Stimulated activated CD8-positive, alpha-beta memory T cell treated with anti-CD3 and anti-CD28 coated beads, Interleukin-15, amount 100 ng/mL, for 24 hours (primary cell): ENCODE measurements at places on chromosomes 7 and 10.

GRCh38 chr10:95354110-95354509 is 63.3 kb upstream of the PDLIM1 start:
- no peak for DNase-seq

DNA sequence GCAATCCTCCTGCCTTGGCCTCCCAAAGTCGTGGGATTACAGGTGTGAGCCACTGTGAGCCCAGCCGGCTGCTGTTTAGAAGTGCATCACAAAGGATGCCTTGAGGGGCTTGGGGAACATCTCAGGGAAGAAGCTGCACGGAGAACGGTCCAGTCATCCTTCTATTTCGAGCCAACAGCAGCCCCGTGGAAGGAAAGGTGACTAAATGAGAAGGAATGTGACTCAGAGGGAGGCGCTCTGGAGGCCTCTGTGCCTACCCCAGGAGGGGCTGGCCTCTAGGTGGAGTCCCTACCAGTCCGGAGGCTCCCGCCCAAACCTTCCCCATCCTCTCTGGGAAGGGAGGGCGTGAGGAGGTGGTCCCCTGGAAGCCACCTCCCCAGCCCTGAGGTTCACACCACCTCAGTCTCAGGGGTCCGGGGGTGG is 76.2 kb downstream of the CTBP2 start:
- DNase-seq = no peak

DNA sequence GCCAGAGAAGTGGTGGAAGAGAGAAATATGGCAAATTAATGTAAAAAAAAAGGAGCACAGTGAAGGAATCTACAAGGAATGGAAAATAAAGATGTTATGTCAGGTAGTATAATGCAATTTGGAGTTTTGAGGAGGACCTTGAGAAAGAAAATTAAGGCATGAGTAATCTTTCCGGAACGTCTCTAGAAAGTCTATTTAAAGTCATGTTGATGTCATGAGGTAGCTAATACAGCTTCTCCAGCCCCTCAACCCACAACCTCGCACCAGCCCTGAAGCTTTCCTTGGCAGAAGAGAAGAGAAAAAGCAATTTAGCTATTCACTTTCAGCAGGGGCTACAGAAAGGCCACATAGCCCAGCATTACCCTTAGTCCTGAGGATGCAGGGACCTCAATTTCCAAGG is 22.5 kb downstream of the TRDMT1 start:
- DNase-seq = no peak

GRCh38 chr10:123911866-123912265 is 20.3 kb upstream of the CPXM2 start:
- no peak for DNase-seq

DNA sequence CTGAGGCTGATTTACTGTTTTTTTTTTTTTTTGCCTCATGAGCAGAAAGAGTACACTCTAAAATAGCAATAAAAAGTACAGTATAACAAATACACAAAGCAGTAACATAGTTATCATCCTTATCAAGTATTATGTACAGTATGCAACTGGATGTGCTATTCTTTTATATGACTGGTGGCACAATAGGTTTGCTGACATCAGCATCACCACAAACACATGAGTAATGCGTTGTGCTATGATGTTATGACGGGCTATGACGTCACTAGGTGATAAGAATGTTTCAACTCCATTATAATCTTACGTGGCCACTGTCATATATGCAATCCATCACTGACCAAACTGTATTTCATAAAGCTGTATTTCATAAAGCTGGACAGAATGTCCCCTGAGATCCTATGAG is 189.2 kb upstream of the GLI3 start:
- DNase-seq = no peak

- no peak for DNase-seq
Observed at GRCh38 chr10:105146436-105146835, 505.3 kb downstream of the SORCS3 start.

GRCh38 chr10:10911035-10911434 is 106.6 kb upstream of the CELF2 start:
- no peak for DNase-seq

GRCh38 chr10:58932577-58933314 is 243.7 kb upstream of the PHYHIPL start:
- DNase-seq = no peak

DNA sequence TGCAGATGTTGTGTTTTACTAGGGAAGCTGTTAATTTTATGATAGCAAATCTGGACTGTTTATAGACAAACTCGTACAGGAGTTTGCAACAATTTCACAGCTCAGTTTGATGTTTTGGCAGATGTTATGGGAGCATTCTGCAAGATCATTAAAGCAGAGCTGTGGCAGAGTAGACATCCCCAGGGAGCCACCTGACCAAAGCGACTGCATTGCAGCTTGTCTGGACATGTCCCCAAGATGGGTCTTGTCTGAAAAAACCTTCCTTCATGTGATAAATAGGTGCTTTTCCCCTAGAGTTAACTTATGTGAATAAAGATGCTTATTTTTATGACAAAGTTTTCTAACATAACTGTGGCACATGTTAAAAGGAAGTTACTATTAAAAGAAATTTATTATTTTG is 91.2 kb upstream of the GPR141 start:
- DNase-seq = no peak

DNA sequence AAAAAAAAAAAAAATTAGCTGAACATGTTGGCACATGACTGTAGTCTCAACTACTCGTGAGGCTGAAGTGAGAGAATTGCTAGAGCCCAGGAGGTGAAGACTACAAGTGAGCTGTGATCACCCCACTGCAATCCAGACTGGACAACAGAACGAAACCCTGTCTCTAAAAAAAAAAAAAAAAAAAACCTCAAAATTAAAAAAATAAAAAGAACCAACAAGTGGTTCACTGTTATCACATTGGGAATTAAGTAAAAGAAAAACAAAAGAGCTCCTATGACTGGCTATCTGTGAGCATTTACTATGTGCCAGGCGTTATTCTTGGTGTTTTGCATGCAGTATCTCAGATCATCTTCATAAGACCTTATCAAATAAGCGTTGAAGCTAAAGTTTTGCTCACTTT is 66.0 kb downstream of the ANLN start:
- no peak for DNase-seq

- DNase-seq = no peak
Observed at GRCh38 chr10:113893570-113893969, 39.1 kb downstream of the NHLRC2 start.

- no peak for DNase-seq
Observed at GRCh38 chr10:34045571-34046190, 711.2 kb upstream of the NRP1 start.

DNA sequence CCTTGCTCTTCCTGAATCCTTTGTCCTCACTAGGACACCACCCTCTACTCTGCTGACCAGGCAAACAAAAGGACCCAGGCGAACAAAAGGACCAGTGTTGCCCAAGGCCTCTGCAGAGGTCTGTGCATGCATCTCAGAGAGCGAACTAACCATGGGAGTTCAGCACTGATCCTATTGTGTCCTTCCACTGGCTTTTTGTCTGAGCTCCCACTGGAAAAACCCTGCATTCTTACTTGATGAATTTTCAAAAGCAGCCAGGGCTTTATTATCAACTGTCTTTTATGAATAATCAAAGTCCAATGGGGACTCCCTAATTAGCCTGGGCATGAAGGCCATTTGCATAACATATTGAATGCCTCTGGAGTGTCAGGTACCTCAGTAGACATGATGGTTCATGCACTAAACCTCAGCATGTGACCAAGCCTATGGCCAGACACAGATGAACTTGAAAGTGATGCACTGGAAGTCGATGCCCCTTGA is 140.6 kb downstream of the KCNMA1 start:
- DNase-seq = no peak

DNA sequence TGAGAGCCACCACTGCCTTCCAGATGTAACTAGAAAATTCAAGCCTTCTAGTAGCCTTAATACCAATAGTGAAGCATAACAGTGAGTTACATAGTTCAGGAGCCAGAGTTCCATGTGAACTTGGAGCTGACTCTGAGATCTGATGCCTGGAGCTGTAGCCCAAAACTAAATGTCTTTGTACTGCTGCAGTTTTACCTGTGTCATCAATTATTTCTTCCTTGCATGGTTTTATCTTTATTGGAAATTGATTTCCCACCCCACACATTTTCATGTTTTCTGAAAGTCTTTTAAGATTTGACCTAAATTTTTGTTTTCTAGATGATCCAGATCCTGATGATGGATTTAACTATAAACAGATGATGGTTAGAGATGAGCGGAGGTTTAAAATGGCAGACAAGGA is 17.0 kb downstream of the OPN1SW start:
- DNase-seq = no peak

DNA sequence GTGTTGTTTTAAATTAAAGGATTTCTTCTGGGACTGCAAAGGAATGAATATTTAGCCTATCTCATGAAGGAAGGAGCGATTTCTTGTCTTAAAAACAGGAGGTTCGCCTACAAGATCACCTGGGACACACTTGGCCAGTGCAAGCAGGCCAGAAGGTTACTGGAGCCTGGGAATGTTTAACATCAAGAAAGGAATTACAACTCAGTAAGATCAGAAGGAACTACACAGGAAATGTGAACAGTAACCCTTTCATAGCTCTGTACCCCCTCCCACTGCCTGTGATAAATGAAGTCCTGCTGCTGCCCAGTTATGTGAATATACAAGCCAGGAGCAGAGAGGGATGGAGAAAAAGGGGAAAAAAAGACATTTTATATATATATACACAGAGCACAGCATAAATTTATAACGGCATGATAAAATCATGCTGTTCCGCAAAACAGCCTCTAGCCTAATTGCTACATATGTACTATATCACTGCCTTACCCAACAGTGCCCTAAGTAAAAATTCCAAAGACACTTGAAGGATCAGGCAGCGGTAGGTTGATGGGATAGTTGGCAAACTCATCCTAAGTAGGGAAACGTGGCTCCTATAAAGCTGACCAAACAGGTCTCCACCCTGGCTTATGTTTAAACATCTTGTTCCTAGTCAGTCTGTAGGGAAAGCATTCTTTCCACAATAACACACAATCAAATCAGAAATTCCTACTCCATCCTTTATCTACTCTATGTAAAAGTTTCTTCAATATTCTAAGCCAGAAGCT is 63.8 kb downstream of the ZNF438 start:
- no peak for DNase-seq

DNA sequence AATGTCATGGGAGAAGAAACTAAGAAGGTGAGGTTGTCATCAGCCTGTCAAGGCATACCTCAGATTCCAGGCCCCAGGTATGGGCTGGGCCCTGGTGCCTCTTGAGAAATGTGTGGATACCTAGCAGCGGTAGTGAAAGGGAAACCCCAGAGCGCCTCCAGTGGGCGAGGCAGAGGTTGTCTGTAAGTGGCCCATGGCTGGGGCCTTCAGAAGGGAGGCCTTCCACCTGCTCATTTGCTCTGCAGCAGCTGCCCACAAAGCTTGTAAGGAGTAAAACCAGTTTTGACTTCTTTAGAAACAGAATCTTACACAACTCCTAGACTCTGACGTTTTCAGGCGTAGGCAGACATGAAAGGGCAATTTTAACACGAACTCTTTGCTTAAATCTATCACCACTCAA is 509.9 kb downstream of the PARD3 start:
- no peak for DNase-seq

DNA sequence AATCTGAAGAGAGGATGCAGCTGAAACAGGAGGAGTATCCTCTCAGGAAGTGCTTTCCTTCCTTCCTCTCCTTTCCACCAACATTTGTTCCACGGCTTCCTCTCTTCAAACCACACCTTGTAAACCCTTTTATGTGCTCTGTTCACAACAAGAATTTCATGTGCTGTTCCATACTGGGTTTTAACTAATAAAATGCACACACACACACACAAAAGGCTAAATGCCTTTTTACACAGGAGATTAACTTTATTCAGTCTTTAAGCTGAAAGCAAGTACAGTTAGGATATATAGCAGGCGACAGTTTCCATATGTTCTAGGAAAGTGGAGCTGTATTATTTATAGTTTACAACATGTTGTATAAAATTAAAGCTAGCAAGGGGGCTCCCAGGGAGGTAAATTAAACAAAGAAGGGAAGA is 106.7 kb downstream of the REEP3 start:
- no peak for DNase-seq

DNA sequence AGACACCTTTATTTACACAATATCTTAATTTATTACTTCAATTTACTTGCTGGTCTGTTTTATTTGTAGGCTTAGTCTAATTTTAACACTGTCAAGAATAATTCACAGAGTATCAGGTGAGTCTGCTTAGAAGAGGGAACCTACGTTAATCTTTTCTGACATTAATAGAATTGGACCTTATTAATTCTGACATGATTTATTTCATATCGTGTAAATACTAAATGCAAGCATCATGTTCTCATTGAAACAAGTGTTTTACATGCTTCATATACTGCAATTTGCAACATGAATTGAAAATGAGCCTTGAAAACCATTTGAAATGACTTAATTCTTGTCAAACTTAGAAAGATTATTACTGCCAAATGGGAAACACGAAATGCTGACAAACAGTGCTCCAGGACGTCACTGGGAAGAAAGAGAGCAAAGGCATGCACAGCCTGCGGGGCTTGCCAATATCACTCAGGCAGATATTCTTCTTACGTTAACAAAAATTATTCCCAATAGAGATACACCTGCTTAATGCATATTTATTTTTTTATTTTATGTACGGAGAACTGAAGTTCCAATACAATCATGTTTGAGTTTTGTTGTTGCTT is 282.0 kb upstream of the AKR1E2 start:
- DNase-seq = no peak

GRCh38 chr7:84665339-84665738 is 470.8 kb upstream of the SEMA3A start:
- DNase-seq = no peak

DNA sequence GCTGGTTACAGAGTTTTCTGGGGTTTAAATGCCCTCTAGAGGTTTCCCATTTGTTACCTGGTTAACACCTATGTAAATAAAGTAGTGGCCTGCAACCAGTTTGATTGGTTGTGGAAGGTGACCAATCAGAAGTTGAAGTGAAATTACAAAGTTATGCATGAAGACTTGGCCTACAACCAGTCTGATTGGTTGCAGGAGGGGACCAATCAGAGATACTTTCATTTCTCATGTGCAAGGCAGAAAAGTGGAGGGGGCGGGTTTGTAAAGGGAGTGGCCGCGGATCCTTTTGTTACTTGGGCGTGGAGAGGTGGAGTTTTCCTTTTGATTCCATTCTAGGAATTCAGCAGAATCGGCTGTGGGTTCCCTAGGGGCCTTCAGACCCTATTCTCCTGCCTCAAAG is 80.8 kb downstream of the SEC23IP start:
- DNase-seq = no peak

- DNase-seq = no peak
Observed at GRCh38 chr10:27319752-27320431, 79.3 kb upstream of the ACBD5 start.

- no peak for DNase-seq
Observed at GRCh38 chr7:21106296-21106732, 319.6 kb upstream of the SP8 start.

DNA sequence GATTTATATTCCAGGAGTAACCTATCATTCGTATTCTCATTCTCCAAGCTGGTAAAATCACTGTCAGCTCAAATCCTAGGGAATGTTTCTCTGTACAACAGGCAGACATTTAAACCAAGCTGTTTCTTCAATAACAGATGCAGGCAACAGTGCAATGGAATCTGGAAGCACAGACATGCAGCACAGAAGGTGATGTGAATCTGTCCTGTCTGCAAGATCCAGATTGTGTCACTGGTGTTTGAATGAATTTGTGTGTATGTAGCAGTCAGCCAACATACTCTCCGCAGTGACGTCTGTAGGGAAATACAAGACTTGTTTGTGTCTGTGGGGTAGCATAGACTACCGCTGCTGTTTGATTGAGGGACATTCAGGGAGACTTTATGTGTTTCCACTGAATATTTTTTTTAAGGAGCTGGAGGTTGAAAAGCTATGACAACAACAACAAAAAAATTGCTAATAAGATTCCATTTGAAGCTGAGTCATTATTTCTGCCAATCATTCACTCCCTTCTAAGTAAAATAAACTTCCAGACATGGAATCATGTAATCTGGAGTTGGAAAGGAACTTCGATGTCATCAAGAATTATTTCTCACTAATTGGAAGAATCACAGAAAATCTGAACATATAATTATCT is 122.9 kb upstream of the MYO3A start:
- DNase-seq = no peak
